ENCODE measurements at places on chromosomes 2 and 18. TPM values are rescaled to one million over a fixed set of nuclear protein-coding genes. Genes with fewer than 3 reads are reported as not detected.

Gene TMX3
- total RNA-seq = 40.4 TPM

DNA sequence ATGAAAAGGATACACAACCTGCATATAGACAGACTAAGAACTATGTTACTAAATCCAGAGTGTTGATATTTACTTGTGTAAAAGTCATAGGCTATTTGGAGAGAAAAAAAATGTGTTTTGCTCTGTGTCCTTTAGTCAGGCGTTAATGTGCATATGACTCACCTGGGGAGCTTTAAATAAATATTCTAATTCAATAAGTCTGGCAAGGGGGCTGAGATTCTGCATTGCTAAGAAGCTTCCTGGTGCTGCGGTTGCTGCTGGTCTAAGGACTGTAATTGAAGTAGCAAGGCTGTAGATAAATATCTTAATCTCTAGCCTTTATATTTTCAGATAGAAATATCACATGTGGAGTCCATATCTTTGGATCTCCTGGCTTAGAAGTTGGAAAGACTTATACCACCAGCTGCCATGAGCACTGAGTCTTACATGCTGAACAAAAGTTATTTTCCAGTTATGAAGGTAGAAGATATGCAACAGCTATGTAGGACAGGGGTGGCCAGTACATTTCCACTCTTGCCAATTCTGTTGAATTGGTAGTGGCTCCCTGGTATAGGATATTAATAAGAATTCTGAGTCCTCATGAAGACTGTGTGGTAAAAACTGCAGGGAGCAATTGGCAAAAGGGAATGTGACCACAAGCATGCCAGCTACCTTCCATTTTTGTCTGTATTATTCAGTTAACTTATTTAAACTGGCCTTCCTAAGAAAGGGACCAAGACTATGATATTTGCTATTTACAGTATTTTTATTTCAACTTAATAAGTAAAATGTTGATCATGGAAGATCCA lies 4.8 kb downstream of the SPAG16 start:
- peaks cover 15% of the 10 kb centered on the region for H3K4me1 ChIP-seq
- peaks cover 28% of the 10 kb centered on the region for H3K36me3 ChIP-seq
- H3K27me3 ChIP-seq = no peaks in the 10 kb centered on the region
- no peak for DNase-seq

DNA sequence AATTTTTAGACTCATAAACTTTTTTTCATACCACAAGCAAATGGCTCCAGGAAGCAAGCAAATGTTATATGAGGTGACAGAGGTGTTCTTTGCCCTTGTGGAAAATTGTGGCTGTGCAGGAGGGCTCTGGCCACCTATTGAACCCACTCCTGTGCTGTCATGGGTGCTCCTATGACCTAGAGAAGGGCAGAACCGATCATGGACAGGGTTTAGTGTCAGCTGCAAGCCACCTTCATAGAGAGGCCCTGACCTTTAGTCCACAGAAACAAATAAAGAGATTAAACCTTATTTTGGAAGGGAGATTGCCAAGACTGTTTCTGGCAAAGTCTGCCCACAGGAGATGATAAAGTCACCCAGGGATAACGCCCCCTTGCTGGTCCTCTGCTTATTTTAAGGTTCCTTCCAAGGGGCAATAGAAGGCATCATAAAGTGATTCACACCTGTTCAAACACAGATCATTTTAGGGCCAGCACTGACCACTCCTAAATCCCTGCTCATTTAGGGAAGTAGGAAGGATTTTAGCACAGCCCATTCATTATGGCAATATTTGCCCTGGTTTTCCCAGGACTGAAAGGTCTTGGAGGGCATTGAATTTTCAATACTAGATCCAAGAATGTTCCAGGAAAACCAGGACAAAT lies 26.1 kb upstream of the STAT4 start:
- H3K27ac ChIP-seq = no peak overlapping the region
- no peak for DNase-seq
- no peak overlapping the region for H3K4me3 ChIP-seq
- no peaks in the 10 kb centered on the region for H3K27me3 ChIP-seq
- no peaks in the 10 kb centered on the region for H3K36me3 ChIP-seq

GRCh38 chr2:17536416-17536815 lies 4.1 kb upstream of the VSNL1 start:
- H3K36me3 ChIP-seq = no peaks in the 10 kb centered on the region
- no peak overlapping the region for H3K27ac ChIP-seq
- no peak for DNase-seq
- H3K27me3 ChIP-seq = peaks cover 47% of the 10 kb centered on the region
- H3K4me3 ChIP-seq = no peak overlapping the region

Gene GALNT3
- 18.4 TPM for total RNA-seq

Gene NXPH2
- total RNA-seq = 5.3 TPM

GRCh38 chr2:242063850-242064249 lies 194.3 kb downstream of the RTP5 start:
- H3K4me1 ChIP-seq = peaks cover 1% of the 10 kb centered on the region
- H3K27ac ChIP-seq = no peak overlapping the region
- H3K4me3 ChIP-seq = no peak overlapping the region

Gene ARHGEF33
- 1.4 TPM for total RNA-seq

DNA sequence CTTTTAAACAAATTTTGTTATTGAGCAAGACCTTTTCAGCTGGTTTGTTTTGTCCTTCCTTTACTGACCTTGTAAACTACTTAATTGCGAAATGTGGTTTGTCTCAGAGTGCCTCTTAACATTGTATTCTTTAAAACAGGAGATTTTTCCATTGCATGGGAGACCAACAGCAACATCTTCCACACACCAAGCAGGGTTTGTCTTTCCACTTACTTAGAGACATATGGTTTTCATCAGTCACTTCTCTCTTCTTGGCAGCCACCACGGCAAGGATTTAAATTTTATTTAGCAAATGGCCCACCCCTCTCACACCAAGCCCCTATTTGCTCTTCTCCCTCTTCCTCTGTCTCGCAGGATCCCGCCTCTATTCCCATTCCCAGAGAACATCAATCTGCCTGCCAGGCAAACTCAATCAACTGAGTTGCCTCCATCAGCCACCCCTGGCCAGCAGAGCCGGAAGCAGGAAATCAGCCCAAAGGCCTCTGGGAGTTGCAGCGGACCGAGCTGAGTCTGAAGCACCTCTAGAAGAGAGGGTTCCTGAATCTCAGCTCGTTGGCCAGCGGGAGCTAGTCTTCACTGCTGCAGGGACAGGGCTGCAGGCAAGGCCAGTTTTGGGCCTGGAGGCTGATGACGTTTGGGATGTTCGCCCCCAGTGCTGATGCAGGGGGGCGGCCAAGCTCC lies 11.3 kb upstream of the CIB4 start:
- H3K4me3 ChIP-seq = no peak overlapping the region
- no peak for DNase-seq
- peaks cover 26% of the 10 kb centered on the region for H3K27me3 ChIP-seq
- H3K36me3 ChIP-seq = no peaks in the 10 kb centered on the region
- H3K4me1 ChIP-seq = no peaks in the 10 kb centered on the region

Gene WDR35
- total RNA-seq = 17.0 TPM

DNA sequence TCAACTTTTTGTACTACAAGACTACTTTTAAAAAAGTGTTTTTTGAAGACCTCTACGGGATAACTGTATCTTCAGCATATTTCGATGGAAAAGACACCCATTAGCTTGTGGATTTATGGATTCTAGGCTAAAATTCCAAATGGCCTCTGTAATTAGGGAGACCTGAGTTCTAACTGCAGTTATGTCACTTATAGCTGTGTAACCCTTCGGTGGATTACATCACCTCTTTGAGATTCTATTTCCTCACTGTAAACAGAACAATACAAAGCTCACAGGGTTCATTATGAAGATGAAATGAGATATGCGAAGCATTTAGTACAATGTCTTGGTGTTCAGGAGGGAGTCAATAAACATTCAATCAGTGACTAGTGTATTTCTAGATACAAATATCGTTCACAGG lies 24.2 kb downstream of the LMAN2L start:
- DNase-seq = no peak
- peaks cover 2% of the 10 kb centered on the region for H3K4me1 ChIP-seq
- no peaks in the 10 kb centered on the region for H3K27me3 ChIP-seq
- no peak overlapping the region for H3K27ac ChIP-seq

DNA sequence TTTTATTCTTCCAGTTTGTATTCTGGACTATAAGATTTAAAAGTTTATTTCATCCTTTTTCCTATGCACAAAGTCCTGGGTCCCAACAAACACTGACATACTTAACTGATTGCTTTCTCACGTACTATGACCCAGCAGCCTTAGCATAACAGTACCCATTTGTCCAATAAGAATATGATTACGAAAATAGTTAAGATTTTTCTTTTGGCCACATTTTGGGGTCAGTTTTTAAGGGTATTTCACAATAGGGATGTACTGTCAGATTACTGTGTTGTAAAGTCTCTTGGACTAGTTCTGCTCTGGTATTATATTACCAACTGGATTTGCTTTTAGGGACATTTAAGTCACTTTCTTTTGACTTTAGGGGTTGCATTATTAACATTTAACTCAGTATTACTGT lies 46.1 kb downstream of the TTC39C start:
- no peak overlapping the region for H3K4me3 ChIP-seq
- H3K4me1 ChIP-seq = peaks cover 13% of the 10 kb centered on the region
- H3K27me3 ChIP-seq = peaks cover 8% of the 10 kb centered on the region
- H3K36me3 ChIP-seq = peaks cover 1% of the 10 kb centered on the region
- DNase-seq = no peak
- H3K27ac ChIP-seq = no peak overlapping the region

DNA sequence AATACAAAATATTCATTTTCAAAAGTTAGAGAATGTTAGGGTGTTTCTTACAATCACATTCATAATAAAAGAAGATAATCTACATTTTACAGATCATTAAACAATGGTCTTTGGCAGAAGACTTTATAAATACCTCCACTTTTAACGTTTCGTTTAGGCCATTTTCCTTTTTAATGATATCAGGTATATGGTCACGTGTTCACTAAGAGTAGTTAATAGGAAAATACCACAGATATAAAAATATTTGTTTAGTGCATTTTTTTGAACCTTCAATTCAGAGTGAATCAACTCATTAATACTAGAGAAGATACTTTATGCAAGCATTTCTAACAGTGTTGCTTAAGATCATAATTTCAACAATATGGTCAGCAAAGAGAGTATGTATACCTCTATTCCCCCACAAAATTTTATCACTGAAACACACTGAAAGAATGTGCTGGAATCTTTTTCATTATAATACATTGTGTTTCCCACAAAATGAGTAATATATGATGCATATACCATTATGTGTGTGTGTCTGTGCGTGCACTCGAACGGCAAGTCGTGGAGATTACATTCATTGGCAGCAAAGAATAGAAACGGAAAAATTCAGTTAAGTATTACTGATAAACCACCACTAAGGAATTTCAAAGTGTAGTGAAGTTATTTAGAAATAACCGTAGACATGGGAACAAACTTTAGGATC lies 319.9 kb upstream of the THUMPD2 start:
- no peak overlapping the region for H3K4me3 ChIP-seq
- DNase-seq = no peak
- no peaks in the 10 kb centered on the region for H3K36me3 ChIP-seq
- peaks cover 21% of the 10 kb centered on the region for H3K4me1 ChIP-seq
